Fibroblast of mammary gland (primary cell): ENCODE measurements at places on chromosomes 6 and 20.

- no peak for DNase-seq
Measured at GRCh38 chr20:46414608-46415007, 8.2 kb upstream of the ELMO2 start.

GRCh38 chr6:30560930-30561329 lies 3.8 kb downstream of the PRR3 start:
- DNase-seq: no peak

DNA sequence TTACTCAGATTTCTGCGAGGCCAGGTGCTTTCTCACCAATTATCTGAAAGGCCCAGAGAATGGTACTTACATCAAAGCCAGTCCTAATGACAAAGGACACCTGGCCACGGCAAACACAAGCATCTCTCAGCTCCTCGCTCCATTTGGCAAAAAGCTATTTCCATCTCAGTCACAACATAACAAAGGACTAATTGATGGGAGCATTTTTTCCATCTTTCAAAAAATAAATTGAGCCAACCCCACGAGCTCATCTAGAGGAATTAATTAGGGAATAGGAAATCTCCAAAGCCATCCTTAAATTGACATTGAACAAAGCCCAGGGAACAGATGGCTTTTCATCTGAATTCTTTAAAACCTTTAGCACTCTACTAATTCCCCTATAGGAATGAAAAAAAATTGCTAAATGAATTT lies 236.7 kb downstream of the HAO1 start:
- DNase-seq: no peak

DNA sequence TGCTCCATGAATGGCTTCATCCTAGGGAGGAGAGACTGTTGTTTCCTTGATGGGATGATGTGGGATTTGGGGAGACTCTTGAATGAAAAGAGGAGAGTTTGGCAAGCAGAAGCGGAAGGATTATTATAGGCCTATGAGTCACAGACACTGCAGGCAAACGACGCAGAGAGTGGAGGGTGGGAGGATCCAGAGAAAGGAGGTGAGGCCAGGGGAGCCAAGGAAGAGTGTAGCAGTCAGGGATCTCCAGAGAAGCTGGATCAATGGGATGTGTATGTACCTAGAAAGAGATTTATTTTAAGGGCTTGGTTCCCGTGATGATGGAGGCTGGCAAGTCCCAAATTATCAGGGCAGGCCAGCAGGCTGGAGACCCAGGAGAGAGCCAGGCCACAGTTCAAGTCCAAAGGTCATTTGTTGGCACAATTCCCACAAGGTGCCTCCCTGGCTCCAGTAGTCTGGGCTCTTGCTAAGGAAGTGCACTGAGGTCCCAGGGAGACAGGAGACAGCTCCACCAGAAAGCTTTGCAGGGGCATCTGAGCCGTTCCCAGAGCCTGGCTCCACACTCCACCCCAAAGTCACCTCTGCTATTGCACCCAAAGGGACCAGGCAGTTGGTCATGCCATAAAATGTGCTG lies 76.0 kb downstream of the ADTRP start:
- peak; percentile 76 for DNase-seq
